ENCODE measurements at places on chromosomes 11 and 22.

GRCh38 chr11:2321311-2321683 lies 19.5 kb downstream of the TSPAN32 start:
- DNase-seq: no peak

- DNase-seq: no peak
These were observed 796 bp upstream of the SF3B2 start for GRCh38 chr11:66051371-66051765.

GRCh38 chr22:46163557-46163888 lies 13.2 kb downstream of the PPARA start:
- no peak for DNase-seq

- DNase-seq: no peak
These were observed 3.5 kb upstream of the AMPD3 start for GRCh38 chr11:10451426-10452116.

DNA sequence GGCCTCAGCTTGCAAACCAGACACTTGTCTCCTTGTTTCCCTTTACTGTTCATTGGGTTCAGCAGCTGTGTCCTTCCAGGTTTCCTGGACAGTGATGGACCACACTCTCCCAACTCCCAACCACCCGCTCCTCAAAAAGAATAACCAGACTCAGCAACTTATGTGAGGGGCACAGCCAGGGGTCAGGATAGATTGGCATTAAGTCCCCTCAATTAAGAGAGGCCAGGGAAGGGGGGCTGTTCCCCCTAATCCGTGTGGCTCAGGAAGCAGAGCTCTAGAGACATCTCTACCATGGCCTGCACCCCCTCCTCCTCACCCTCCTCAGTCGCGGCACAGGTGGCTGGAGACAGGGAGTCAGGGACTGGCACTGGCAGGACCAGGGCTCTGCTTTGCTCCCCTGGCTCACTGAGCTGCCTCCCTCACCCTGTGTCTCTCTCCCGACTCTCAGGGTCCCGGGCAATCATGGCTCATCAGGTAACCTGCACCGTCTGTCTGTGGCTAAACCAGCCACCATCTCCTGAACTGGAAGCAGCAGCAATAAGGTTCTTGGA lies 111.7 kb downstream of the ZNF280B start:
- no peak for DNase-seq

DNA sequence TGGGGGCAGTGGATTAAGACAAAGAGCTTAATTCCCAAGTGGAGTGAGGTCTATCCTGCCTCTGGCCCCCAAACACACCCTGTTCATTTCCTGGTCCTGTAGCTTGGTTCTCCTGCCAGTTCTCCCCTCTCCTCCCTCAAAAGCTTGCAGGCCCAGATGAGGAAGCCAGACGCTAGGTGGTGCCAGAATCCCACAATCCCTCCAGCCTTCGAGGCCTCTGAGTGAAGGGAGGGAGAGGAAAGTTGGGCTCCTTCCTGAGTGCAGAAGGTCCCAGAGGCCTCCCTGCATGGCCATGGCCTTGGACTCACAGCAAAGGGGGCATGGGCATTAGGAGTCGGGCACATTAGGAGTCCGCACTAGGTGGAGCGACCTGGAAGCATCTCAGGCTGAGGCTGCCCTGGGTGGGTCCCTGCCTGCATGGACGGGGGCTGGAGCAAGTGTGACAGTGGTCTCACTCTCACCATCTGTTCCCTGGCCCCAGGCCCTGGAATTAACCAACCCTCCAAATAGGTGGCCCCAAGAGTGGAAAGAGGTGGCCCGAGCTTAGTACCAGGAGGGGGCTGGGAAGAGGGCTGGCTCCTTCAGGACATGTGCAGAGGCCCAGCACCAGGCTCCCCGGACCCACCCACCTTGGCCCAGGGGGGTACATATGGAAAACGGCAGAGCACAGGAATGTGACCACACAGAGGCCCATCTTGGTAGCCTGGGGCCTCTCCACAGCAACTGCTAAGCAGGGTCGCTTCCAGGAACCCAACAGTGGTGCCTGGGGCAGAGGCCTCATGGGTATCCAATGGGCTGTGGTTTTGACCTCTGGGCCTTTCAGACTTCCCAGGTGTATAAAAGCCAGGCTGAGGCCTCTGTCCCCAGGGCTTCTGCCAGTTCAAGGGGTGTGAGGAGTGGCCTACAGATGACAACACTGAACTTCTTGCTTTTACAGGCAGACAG lies 5.2 kb downstream of the FXYD2 start:
- no peak for DNase-seq

DNA sequence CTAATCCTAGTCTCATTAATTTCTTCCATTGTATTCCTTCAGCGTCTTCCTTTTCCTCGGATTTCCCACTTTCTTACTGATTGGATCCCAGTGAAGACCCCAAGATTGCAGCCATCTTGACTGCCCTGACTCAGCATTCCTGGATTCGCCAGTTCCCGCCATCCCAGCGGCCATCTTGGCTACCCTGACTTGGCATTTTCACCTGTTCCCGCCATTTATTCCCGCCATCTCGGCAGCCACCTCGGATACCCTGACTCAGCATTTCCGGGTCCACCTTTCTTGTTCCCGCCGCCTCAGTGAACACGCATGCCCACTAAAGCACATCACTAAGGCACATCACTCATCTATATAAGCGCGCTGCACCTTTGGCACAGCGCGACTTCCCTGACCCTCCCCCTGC lies 13.8 kb upstream of the OR56A3 start:
- DNase-seq: no peak

DNA sequence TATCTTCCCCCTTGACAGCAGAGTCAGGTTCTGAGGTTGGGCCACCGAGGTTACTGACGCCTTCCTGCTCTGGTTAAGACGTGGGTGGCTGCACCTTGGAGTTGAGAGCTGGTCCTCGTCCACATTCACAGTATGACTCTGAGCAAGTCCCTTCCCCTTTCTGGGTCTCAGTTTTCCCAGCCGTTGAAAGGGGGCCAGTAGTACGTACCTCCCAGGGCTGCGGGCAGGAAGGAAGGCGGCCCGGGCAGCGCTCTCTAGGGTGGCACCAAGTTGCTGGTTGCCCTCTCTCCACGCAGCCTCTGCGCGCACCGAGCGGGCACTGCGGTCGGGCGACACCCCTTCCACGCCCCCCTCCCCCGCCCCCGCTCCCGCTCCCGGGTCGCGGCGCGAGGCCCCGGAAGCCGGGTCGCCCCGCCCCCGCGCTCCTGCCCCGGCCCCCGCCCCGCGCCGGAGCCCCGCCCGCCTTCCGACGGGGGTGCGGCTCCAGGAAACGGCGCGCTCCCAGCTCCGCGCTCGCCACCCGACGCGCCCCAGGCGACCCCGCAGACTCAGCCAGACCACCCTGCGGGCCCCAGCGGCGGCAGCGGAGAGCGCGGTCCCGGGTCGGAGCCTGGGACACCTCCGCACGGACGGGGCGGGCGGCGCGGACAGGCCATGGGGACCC lies at the start of gene EHBP1L1:
EHBP1L1 (plus strand) TSS at position 486 of the 664 bp plus-strand sequence. CDS start 250 bp downstream, outside the sequence.
- DNase-seq: no peak

- DNase-seq: no peak
These were observed 15.4 kb downstream of the ASRGL1 start for GRCh38 chr11:62352355-62353336.
